ENCODE measurements at places on chromosomes 4 and X.
A peak's percentile ranks its signal among the peaks of the same experiment; 100 is the strongest.

- peak; percentile 11 for DNase-seq
Measured at GRCh38 chr4:152817331-152817730, 37.6 kb downstream of the ARFIP1 start.

GRCh38 chrX:25206778-25207177 is 191.0 kb upstream of the ARX start:
- DNase-seq, result no peak

DNA sequence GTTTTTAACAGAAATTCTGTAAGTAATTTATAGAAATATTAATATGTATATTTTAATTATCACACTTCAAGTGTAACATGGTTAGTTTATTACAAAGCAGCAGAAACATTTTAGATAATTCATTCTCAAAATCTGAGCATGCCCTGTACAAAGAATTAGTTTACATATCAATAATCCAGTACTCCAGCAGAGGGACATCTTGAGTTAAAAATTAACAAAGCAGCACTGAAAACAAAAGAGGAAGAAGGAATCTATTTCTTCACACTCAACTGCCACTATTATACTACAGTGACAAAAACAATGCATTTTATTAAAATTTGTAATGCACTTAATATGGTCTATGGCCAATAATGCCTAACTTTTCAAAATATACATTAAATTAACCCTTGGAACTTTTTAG is 179.1 kb upstream of the KLHL4 start:
- DNase-seq, result peak; percentile 15

GRCh38 chr4:74431113-74431826 is 13.7 kb upstream of the AREG start:
- DNase-seq, result peak; percentile 93

- DNase-seq, result no peak
Measured at GRCh38 chr4:89203902-89204301, 92.6 kb downstream of the TIGD2 start.

Measured in hematopoietic multipotent progenitor cell treated with erythropoietin and hydrocortisone succinate and interleukin-3 and kit ligand, for 6 days (in vitro differentiated cells).